Chondrocyte (in vitro differentiated cells): ENCODE measurements at places on chromosomes 4 and X. TPM values are rescaled to one million over a fixed set of nuclear protein-coding genes. Genes with fewer than 3 reads are reported as not detected.

DNA sequence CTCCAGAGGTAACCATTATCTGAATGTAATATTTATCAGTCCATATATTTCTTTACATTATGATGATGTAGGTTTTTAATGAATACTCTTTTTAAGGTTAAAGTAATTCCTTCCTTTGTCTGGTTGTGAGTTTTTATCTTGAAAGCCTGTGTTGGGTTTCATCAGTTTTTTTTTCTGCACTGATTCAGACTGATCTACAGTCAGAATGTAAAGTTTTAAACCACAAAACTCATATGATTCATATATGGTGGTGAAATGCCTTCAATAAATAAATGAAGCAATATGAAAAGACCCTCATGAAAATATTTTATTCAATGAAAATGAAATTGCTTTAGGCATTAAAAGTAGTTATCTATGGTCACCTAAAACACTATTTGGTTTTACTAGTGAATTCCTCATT is 47.1 kb downstream of the SORBS2 start:
- DNase-seq, result no peak

GRCh38 chrX:129785160-129785947 is 5.6 kb downstream of the SASH3 start:
- no peak for DNase-seq

DNA sequence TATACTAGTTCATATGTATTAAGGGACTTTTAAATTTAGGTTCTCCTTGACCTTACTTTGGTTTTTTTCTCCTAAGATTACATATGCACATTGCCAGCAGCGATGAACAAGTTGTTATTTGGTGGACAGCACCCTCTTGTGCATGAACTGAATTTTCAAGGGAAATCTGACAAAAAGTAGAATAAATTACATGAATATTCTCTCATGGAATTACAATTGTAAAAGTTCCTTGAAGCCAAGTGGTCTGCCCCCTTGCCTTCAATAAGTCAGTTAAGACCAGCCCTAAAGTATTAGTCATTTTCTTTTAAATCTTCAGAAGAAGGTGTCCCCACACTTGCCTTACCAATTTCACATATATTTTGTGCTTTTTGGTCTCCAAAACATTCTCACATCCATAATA is 30.7 kb upstream of the SMARCA5 start:
- DNase-seq, result no peak

GRCh38 chr4:8283631-8284121 is 14.1 kb downstream of the HTRA3 start:
- peak; percentile 85 for DNase-seq

- DNase-seq, result no peak
These were observed 18.0 kb downstream of the RBM10 start for GRCh38 chrX:47162927-47163583.

Gene PDLIM3
- total RNA-seq, result 14.3 to 68.5 TPM (median 63.0 TPM) in 3 replicates

GRCh38 chr4:153248641-153249198 is 44.5 kb downstream of the TRIM2 start:
- no peak for DNase-seq

Gene DIAPH2
- total RNA-seq, result 6.9 to 14.5 TPM (median 14.3 TPM) in 3 replicates

DNA sequence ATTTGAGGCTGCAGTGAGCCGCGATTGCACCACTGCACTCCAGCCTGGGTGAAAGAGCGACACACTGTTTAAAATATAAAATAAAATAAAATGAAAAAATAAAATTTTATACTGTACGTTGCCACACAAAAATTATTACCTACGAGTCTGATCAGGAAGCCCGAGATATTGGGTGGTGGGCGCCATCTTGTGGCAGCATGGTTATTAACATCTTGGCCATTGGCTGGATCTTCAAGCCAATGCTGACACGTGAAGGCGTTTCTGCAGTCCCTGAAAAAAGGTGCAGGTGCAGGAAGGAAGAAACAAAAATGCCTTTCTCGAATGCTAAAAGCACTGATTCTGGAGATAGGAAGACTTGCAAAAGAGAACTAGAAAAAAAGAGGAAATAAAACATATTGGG is 4.9 kb upstream of the TLR8 start:
- DNase-seq, result no peak

GRCh38 chr4:107988763-107989035 is 990 bp upstream of the HADH start:
- DNase-seq, result no peak

DNA sequence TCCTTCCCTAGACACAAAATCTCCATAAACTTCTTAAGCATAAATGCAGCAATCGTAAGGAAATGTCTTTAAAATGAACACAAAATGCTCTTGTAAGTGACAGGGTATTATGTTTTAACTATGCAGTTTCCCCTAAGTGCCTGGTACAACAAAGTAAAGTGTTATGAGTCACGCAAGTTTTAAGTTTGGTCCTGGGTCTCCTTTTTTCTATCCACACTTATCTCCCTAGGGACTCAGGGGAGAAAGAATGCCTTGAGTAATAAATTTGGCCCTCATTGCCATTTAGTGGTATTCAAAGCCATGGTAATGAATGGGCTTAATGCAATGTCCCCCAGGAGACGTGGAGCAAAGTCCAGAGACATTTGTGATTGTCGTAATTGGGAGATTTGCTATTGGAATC is 149.1 kb downstream of the MAGEB17 start:
- no peak for DNase-seq

GRCh38 chrX:150773117-150773516 is 79.9 kb downstream of the MTMR1 start:
- no peak for DNase-seq

GRCh38 chr4:6063684-6064083 is 45.5 kb upstream of the C4orf50 start:
- DNase-seq, result no peak

DNA sequence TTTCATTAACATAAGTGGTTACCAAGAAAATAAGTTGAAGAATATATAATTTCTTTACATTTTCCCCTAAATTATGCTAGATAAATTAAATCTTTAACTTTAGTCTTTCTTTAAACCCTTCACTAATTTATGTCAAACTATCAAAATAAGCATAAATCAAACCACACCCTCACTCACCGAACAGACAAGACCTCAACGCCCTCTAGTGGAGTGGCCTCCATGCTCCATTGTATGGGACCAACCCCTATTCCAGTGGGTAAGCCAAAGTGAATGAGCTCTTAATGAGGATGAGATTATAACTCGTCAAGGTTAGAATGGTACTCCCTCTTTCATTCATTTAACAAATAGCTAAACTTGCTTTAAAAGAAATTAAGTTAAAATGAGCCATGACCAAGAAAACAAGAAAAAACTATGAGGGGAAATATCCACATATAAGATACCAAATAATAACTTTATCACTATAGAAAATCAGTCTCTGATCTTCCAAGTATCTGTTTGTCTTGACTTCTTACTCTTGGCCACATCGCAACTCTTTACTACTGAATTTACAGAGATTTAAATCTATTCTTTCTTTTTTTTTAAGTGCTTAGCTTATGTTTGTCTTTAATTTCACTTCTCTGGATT is 15.6 kb upstream of the BBS12 start:
- DNase-seq, result no peak

GRCh38 chr4:142452161-142452855 is 393.8 kb downstream of the INPP4B start:
- DNase-seq, result no peak

- no peak for DNase-seq
These were observed 24.5 kb downstream of the CETN2 start for GRCh38 chrX:152806035-152806434.

- DNase-seq, result no peak
These were observed 22.3 kb downstream of the CTBP1 start for GRCh38 chr4:1226598-1226997.

Gene ADGRG4
- 0.24 to 0.36 TPM (median 0.30 TPM) in 3 replicates for total RNA-seq

DNA sequence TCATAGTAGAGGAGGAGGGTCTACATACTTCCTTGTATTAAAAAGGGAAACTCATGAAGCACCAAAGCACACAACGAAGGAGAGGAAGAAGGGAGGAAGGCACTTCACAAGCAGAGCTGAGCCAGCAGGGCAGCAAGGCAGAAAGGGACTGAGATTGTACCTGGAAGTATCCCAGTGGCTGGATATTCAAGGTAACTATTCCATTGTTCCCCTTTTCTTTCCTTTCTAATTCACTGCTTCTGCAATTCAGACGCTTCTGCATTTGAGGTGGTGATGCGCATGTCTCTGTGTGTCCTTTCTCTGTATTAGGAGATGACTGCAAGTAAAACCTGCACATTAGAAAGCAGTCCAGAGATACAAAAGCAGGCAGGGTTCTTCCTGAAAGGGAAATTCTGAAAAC is 54.9 kb downstream of the UBQLN2 start:
- DNase-seq, result no peak

DNA sequence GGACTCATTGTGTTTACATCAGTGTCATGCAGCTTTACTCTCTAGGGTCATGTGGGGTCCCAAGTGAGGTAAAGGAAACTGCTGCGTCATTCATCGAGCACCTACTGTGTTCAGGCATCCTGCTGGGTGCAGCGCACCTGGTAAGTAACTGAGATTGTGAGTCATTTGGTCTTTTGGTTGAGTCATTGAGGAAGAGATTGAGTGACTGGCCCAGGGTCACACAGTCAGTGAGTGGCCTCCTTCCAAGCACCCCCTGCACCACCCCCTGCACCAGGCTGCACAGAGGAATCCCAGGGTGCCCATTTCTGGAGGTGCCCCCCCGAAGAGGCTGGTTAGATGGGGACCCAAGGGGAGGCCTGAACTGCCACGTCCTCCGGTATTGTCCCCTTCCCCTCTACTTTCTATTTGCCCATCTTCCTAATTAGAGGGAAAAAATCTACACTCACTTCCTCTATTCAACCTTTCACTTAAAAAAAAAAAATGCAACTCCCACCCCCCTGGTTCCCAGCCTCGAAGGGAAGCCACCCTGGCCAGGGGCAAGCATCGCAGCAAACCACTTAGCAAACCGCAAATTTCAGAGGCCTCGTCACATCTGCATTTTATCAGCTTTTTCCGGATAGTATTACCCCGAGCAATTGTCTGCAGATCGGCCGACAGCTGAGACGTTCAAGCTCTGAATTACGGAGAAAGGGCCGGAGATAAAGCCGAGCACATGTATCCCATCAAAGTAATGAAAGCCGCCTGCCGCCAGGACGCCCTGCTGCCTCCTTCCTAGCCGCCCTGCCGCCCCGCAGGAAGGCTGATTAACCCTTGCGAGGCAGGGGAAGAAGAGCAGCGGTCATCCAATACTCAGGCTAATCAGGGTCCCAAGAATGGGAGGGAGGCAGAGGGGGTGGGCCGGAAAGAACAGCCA is 96.3 kb upstream of the MSX1 start:
- peak; percentile 43 for DNase-seq

GRCh38 chr4:25509646-25510045 is 132.6 kb downstream of the ANAPC4 start:
- no peak for DNase-seq

- no peak for DNase-seq
These were observed 816.4 kb upstream of the FRG1 start for GRCh38 chr4:189124149-189124758.

GRCh38 chrX:139862208-139862607 is 70.6 kb downstream of the ATP11C start:
- no peak for DNase-seq

GRCh38 chrX:104281564-104281963 is 26.8 kb upstream of the ESX1 start:
- DNase-seq, result no peak

Gene JCHAIN
- not detected in 3 replicates for total RNA-seq

DNA sequence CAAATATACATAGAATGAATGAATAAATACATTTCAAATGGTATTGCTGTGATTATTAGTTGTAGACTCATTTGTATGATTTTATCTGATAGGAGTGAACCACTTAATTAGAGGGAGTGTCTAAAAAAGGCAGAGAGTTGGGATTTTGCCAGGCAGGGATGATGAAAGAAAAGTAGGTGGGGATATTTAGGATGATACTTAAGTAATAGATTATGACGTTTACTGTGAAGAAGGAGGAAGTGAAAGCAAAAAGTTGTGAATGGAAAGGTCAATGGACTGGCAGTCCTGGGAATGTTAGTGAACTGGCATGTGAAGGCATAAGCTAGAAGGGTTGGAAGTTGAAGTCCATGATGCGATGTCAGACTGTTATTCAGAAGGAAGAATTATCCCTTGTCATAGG is 917.1 kb downstream of the RAPGEF2 start:
- DNase-seq, result no peak

DNA sequence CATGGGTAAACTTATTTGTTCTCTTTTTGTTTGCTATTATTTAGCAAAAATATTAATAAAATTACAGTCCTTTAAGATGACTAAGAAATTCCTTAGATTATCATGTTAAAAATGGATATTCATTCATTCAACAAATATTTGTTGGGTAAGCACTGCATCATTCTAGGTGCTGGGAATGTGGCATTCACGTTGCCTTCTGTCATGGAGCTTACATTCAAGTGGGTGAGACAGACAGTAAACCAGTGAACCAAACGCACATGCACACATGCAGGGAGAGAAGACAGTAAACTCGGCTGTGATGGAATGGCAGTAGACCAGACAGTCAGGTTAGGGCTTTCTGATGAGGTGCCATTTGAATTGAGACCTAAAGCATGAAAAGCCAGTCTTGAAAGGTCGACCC is 91.8 kb downstream of the STOX2 start:
- DNase-seq, result no peak

DNA sequence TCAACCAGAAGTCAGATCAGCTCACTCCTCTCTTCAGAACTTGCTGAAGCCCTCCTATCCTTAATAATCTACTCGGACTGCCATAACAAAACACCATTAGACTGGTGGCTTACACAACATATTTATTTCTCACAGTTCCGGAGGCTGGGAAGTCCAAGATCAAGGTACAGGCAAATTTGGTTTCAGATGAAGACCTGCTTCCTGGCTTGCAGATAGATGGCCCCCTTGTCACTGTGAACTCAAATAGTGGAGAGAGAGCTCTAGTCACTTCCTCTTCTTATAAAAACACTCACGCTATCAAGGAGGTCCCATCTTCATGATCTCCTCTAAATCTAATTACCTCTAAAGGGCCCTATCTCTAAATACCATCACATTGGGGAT is 125.1 kb downstream of the CAMK2D start:
- DNase-seq, result no peak

GRCh38 chr4:29336861-29337260 is 1383.3 kb upstream of the PCDH7 start:
- DNase-seq, result no peak

DNA sequence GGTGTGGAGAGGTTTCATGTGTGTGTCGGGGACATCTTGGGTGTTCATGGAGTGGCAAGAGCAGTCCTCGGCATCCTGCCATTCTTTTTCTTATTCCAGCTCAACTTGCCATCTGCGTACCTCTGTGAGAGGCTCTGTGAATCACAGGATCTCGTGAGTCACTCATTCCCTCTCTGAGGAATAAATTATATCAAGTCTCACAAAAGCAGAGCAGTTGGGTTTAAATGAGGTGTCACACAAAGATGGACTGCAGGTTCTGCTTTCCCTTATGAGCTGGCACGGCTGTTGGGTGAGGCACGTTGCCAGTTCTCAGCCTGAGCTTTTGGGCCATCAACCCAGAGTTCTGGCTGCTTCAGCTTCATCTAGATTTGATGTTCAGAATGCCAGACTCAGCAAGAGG is 6.8 kb upstream of the OCIAD2 start:
- DNase-seq, result no peak

GRCh38 chr4:90122355-90122748 is 4.8 kb upstream of the CCSER1 start:
- DNase-seq, result no peak

Gene CLIC2
- 0.97 to 1.8 TPM (median 0.97 TPM) in 3 replicates for total RNA-seq

Gene SLC2A9
- 0.72 to 0.95 TPM in 2 of 3 replicates, not detected in the other for total RNA-seq

Gene TMEM144
- 2.6 to 4.1 TPM (median 3.0 TPM) in 3 replicates for total RNA-seq

- DNase-seq, result no peak
These were observed 94.6 kb upstream of the SMAD1 start for GRCh38 chr4:145387079-145387478.
